ENCODE measurements at places on chromosomes 1 and 21. TPM values are rescaled to one million over a fixed set of nuclear protein-coding genes. Genes with fewer than 3 reads are reported as not detected.

- no peaks in the 10 kb centered on the region for H3K27me3 ChIP-seq
- DNase-seq: no peak
- no peaks in the 10 kb centered on the region for H3K4me1 ChIP-seq
- H3K27ac ChIP-seq: no peak overlapping the region
- no peaks in the 10 kb centered on the region for H3K36me3 ChIP-seq
Measured at GRCh38 chr1:234253732-234254131, 119.5 kb upstream of the COA6 start.

DNA sequence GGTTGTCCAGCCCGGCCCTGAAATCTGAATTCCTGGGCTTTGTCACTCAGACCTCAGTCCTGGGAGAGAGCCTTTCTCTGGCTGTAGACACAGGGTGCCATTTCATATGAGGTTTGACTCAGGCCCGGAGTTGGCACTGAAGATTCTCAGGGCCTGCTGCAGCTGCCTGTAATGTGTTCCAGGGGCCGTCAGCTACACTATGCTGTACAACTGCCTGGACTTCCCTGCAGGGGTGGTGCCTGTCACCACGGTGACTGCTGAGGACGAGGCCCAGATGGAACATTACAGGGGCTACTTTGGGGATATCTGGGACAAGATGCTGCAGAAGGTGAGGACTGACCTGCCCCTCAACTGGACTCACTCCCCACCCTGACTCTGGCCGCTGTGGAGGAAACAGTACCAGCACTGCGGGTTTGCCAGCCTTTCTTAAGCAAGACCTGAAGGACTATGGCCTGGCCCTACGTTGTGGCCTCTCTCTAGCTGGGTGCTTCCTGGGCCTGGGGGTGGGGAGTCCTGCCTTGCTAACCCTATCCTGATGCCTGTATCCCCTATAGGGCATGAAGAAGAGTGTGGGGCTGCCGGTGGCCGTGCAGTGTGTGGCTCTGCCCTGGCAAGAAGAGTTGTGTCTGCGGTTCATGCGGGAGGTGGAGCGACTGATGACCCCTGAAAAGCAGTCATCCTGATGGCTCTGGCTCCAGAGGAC is 18.9 kb downstream of the FAAH start:
- H3K27ac ChIP-seq: no peak overlapping the region
- no peak overlapping the region for H3K4me3 ChIP-seq
- peaks cover 67% of the 10 kb centered on the region for H3K36me3 ChIP-seq

DNA sequence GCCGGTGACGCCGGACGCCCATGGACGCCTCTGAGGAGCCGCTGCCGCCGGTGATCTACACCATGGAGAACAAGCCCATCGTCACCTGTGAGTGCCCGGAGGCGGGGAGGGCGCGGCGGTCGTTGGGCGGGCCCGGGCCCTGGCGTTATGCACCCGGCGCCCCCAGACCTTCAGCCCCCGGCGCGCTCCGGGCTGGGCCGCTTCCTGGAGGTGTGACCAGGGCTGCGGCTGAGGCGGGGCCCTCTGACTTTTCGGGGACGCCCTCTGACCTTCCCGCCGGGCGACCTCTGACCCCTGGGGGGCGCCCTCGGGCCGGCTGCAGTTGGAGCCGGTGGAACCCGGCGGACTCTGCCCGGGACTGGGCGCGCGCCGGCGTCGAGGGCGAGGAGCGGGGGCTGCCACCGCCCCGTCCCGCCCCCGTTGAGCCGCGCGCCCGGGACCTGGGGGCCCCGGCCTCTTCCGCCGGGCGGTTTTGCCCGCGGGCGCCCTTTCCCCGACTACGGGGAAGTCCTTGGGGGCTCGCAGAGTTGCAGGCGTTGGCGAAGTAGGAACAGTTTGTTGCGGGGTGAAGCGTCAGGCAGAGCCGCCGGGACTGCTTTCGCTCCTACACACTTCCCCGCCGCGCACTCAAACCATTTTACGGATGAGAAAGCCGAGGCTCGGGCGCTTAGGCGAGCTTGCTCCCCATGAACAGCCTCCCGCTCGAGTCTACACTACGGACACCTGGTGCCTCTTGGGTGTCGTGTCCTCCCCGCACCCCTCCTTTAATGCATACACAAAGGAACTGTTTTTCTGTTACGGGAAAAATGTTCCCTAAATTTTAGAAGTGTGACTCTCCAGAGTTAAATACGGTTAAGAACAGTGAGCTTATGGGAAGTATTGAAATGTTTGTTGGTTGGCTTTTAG is 618 bp downstream of the TRAPPC10 start:
- peak overlapping the region; percentile 60 for H3K4me3 ChIP-seq
- H3K4me1 ChIP-seq: peaks cover 15% of the 10 kb centered on the region
- no peak for DNase-seq
- H3K36me3 ChIP-seq: no peaks in the 10 kb centered on the region

- DNase-seq: no peak
- no peak overlapping the region for H3K4me3 ChIP-seq
- H3K27ac ChIP-seq: no peak overlapping the region
- H3K27me3 ChIP-seq: no peaks in the 10 kb centered on the region
Measured at GRCh38 chr1:248740876-248741275, 14.7 kb downstream of the LYPD8 start.

DNA sequence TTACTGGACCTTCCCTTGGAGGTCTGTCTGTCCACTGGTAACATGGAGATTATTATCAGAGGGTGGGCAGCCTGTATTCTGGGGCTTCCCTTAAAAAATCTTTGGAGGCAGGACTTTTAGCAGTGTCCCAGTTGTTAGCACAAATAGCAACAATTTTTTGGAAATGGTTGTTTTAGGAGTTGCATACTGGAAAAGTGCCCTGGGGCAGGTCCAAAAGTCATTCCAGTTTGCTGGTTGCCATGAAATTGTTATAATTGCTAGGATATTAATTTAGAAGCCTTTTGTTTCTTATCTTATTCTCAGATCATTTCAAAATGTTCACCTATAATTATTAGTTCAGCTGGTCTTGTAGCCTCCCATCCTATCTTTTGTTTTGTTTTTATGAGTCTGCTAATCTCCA is 71.0 kb downstream of the PTGS2 start:
- H3K36me3 ChIP-seq: no peaks in the 10 kb centered on the region
- no peak for DNase-seq
- H3K27ac ChIP-seq: no peak overlapping the region
- H3K4me3 ChIP-seq: no peak overlapping the region
- H3K27me3 ChIP-seq: no peaks in the 10 kb centered on the region

- peaks cover 8% of the 10 kb centered on the region for H3K36me3 ChIP-seq
- no peak for DNase-seq
- no peaks in the 10 kb centered on the region for H3K27me3 ChIP-seq
- peaks cover 19% of the 10 kb centered on the region for H3K4me1 ChIP-seq
- no peak overlapping the region for H3K4me3 ChIP-seq
- no peak overlapping the region for H3K27ac ChIP-seq
Measured at GRCh38 chr1:15016526-15016925, 137.0 kb upstream of the TMEM51 start.

DNA sequence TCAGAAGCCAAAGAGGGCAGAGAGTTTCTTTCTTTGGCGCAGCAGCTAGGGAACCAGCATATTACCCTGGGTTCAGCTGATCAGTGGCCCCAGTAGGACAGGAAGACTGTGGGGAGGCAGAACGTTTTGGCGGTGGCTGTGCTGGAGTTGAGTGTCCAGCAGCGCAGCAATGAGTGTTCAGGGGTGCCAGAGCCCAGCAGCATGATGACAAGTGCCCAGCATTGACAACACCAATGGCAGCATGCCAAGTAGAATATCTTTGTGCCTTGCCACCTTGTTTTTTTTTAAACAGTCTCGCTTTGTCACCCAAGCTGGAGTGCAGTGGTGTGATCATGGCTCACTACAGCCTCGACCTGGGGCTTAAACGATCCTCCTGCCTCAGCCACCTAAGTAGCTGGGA is 106.7 kb upstream of the CDC42BPA start:
- no peak for DNase-seq
- no peaks in the 10 kb centered on the region for H3K36me3 ChIP-seq
- H3K27me3 ChIP-seq: no peaks in the 10 kb centered on the region
- H3K27ac ChIP-seq: no peak overlapping the region
- peaks cover 14% of the 10 kb centered on the region for H3K4me1 ChIP-seq

- no peaks in the 10 kb centered on the region for H3K27me3 ChIP-seq
- H3K27ac ChIP-seq: no peak overlapping the region
- H3K36me3 ChIP-seq: no peaks in the 10 kb centered on the region
- no peak overlapping the region for H3K4me3 ChIP-seq
Measured at GRCh38 chr1:213444224-213444623, 393.2 kb downstream of the RPS6KC1 start.

- DNase-seq: no peak
- no peak overlapping the region for H3K27ac ChIP-seq
- H3K4me3 ChIP-seq: no peak overlapping the region
Measured at GRCh38 chr1:223147873-223148272, 4.8 kb upstream of the TLR5 start.

GRCh38 chr1:180954005-180954800 is 41.5 kb downstream of the KIAA1614 start:
- H3K4me3 ChIP-seq: peak overlapping the region; percentile 24
- H3K4me1 ChIP-seq: peaks cover 47% of the 10 kb centered on the region
- peak; percentile 57 for DNase-seq
- peak overlapping the region; percentile 13 for H3K27ac ChIP-seq
- H3K36me3 ChIP-seq: peaks cover 24% of the 10 kb centered on the region

DNA sequence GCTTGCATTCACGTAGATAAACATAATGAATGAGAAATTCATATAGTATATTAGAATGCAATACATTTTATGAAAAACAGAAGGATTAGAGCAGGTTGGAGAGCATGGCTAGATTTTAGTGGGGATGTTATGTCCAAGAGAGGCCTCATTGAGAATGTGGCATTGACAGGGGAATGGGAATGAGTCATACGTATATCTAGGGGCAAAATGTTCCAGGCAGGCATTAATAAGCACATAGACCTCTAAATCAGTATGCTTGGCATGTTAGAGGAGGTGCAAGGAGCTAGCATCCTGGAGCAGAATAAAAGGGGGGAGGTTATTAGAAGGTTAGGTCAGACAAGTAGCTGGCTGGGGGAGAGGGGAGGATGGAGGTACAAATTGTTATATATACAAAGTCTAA is 93.0 kb downstream of the USH2A start:
- H3K36me3 ChIP-seq: no peaks in the 10 kb centered on the region
- no peaks in the 10 kb centered on the region for H3K27me3 ChIP-seq
- no peaks in the 10 kb centered on the region for H3K4me1 ChIP-seq
- H3K4me3 ChIP-seq: no peak overlapping the region

DNA sequence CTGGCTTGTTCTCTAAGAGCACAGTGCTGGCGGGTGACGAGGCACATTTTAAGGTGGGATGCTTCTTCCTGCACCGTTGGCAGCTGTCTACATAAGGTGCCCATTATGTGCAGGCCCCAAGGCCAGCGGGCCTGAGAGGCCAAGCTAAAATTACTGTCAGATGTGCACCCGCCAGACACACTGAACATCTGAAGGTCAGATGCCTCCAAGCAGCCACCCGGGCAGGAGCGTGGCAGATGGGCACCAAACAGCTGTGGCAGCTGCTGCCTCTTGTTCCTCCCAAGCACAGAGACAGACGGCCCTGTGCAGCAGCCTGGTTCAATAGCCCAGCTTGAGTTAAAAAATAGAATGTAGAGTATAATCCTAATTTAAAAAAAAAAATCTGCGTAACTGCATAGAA is 211.9 kb upstream of the EDN2 start:
- H3K36me3 ChIP-seq: no peaks in the 10 kb centered on the region
- no peaks in the 10 kb centered on the region for H3K4me1 ChIP-seq
- H3K27me3 ChIP-seq: no peaks in the 10 kb centered on the region
- H3K4me3 ChIP-seq: no peak overlapping the region
- DNase-seq: no peak
- no peak overlapping the region for H3K27ac ChIP-seq

- no peak overlapping the region for H3K27ac ChIP-seq
- no peak overlapping the region for H3K4me3 ChIP-seq
- no peaks in the 10 kb centered on the region for H3K27me3 ChIP-seq
- no peak for DNase-seq
- H3K36me3 ChIP-seq: peaks cover 11% of the 10 kb centered on the region
- H3K4me1 ChIP-seq: no peaks in the 10 kb centered on the region
Measured at GRCh38 chr1:236809148-236809547, 14.1 kb downstream of the MTR start.

DNA sequence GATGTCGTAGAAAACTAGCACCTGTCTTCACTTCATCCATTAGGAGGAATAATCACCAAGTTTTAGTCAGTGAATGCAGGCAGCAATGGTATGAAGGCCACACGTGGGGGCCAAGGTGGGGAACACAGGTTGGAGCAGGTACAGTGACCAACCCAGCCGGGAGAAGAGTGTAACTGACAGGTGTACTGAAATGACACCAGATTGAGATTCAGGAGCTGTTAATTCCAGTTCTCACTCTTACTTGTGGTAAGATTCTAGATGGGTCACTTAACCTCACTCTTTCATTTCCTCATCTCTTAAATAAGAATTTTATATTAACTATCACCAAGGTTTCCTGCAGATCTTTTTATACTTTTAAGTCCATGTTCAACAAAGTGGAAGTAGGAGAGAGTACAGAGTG is 206.2 kb upstream of the PTBP2 start:
- no peaks in the 10 kb centered on the region for H3K36me3 ChIP-seq
- H3K4me1 ChIP-seq: peaks cover 14% of the 10 kb centered on the region
- no peak for DNase-seq
- no peak overlapping the region for H3K27ac ChIP-seq

DNA sequence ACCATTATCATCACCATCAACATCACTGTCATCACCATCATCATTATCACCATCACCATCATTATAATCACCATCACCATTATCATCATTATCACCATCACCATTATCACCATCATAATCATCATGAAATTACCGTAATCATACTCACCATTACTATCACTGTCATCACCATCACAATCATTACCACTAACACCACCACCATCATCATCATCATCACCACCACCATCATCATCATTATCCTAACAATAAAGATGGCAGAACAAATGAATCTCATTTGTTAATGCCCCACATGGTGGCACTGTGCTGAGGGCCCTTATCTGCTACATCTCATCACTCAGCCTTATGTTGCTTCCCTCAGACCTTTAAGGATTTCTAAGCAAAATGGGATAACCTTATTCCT is 9.4 kb upstream of the PLA2G2E start:
- no peaks in the 10 kb centered on the region for H3K4me1 ChIP-seq
- no peaks in the 10 kb centered on the region for H3K27me3 ChIP-seq
- no peak overlapping the region for H3K27ac ChIP-seq
- no peak overlapping the region for H3K4me3 ChIP-seq
- H3K36me3 ChIP-seq: no peaks in the 10 kb centered on the region

Gene KCNH1
- 8.6 TPM for total RNA-seq

Gene MPL
- total RNA-seq: 0.30 TPM

Gene CA6
- not detected for total RNA-seq

Gene S100A3
- total RNA-seq: not detected

All from spinal cord (tissue), 10 donors.